Activated CD4-positive, CD25-positive, alpha-beta regulatory T cell treated with anti-CD3 and anti-CD28 coated beads, Interleukin-2, amount 50 U/mL, for 72 hours (primary cell): ENCODE measurements at places on chromosomes 3 and 15.

DNA sequence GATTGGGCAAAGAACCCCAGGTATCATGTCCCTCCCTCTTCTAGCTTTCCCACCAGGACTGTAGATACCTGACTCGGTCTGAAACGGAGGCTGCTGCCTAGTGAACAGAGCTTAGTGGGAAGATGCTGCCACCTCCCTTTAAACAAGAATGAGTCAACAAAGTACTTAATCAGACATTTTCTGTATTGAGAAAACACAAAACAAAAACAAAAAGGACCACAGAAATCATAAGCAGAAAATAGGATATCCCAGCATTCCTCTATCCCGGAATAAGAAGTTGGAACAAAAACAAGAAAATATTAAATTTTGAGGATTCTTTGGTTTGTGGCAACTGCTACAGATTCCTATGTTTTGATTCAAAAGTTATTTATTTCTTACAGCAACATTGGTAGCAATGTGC, 51.7 kb upstream of the COL8A1 start:
- no peak for DNase-seq

- DNase-seq = no peak
Observed at GRCh38 chr3:87309601-87310000, 33.2 kb upstream of the POU1F1 start.

GRCh38 chr3:58285334-58285733, 20.7 kb upstream of the RPP14 start:
- DNase-seq = no peak

GRCh38 chr15:26504009-26504408, 268.9 kb downstream of the GABRB3 start:
- no peak for DNase-seq

DNA sequence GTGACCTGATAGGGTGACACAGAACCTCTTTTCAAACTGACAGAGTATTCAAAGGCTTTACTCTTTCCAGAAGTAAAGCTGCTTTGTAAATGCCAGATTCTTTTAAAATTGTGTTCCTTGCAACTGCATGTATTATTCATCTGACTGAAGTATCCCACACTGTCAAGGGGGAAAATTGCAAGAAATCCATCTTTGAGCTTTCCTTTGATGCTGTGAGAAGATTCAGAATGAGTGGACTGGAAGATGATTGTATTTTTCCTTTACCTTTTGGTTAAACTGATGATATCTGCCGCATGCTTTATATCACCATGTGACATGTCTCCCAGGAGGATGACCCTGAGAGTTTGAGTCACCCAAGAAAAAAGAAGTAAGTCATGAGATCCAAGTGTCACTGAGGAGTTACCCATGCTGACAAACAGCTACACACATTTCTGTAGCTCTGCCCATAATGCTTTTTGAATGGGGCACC, 250.8 kb upstream of the CBLB start:
- DNase-seq = no peak

DNA sequence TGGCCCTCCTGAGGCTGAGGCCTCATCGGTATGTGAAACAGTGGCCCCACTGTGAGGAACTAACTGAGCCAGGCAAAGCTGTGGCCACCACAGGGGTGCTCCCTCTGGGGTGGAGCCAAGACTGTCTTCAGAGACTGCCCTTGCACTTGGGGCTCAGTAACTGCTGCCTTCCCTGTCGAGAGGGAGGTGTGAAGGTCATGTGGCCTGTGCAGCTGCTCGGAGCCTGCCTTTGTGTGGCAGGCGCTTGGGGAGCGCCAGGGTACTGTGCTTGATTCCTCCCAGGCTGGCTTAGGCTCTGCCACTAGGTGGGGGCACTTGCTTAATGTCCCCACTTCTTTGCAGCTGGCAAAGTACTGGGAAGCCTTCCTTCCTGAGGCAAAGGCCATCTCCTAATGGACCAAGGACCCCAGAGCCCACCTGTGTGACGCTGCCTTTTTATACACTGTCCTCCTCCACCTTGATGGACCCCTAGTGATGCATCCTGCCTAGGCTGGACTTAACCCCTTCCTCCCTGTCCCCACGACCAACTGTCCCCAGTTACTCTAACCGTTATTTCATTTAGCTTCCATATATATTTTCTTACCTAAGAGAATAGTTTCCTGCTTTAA, 14.2 kb upstream of the SNX22 start:
- DNase-seq = no peak

GRCh38 chr3:64388886-64389285, 163.6 kb upstream of the PRICKLE2 start:
- DNase-seq = no peak

DNA sequence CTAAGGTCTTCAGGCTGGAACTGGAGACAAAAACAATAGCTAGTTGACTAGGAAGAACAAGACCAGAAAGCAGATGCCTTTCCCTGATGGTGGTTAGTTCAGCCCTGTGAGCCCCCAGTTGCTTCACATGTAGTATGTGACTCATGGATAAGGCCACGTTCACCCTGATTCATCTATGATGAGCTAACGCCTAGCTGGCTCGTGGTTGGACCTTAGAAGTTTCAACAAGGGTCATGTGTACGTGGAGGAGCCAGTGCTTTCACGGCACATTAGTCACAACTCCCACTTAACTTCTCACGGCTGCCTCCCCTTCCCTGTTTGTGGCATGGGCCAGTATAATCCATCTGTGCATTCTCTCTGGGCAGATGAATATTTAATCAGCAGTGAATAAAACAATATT, 20.6 kb downstream of the COL8A1 start:
- no peak for DNase-seq

GRCh38 chr3:48082580-48083184, 66.5 kb upstream of the MAP4 start:
- no peak for DNase-seq

GRCh38 chr15:58558777-58559176, 127.0 kb downstream of the LIPC start:
- DNase-seq = no peak

DNA sequence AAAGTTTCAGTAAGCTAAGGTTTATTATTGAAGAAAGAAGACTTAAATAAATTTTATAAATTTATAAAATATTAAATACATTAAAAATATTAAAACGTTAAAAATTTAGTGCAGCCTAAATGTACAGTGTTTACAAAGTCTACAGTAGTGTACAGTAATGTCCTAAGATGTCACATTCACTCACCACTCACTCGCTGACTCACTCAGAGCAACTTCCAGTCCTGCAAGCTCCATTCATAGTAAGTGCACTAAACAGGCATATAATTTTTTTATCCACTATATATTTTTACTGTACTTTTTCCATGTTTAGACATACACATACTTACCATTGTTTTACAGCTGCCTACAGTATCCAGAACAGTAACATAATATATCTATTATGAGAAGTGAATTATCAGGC, 51.5 kb downstream of the TJP1 start:
- DNase-seq = no peak

- DNase-seq = no peak
Observed at GRCh38 chr3:147428754-147429153, 19.6 kb downstream of the ZIC1 start.

GRCh38 chr15:68512598-68512997, 66.2 kb upstream of the CORO2B start:
- no peak for DNase-seq

DNA sequence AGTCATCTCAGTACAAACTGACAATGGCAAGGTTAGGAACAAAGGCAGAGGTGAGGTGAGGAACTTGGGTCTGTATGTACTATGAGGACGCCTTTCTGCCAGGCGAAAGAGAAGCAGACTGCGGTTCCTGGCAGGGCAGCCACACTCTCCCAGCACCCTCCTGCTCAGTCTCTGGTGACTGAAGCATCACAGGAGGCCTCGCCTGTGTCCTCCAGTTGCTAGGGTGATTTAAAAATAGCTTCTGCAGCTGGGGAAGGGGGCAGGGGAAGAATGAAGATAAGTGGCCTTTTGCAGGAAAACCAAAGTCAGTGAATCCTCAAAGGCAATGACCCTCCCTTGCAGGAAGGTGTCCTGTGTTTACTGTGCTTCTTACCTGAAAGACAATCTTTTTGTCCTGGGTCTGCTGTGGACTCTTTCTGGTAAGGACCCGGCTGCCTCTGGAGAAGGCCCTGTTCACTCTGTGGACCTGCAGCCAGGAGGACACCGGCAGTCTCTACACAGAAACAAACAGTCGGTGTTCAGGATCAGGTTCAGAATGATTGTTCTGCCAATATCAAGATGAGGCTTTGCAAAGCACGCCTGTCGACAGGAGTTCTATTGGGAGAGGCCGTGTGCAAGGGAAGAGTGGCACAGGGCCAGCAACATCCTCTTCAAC, 65.7 kb upstream of the DGKG start:
- DNase-seq = no peak

DNA sequence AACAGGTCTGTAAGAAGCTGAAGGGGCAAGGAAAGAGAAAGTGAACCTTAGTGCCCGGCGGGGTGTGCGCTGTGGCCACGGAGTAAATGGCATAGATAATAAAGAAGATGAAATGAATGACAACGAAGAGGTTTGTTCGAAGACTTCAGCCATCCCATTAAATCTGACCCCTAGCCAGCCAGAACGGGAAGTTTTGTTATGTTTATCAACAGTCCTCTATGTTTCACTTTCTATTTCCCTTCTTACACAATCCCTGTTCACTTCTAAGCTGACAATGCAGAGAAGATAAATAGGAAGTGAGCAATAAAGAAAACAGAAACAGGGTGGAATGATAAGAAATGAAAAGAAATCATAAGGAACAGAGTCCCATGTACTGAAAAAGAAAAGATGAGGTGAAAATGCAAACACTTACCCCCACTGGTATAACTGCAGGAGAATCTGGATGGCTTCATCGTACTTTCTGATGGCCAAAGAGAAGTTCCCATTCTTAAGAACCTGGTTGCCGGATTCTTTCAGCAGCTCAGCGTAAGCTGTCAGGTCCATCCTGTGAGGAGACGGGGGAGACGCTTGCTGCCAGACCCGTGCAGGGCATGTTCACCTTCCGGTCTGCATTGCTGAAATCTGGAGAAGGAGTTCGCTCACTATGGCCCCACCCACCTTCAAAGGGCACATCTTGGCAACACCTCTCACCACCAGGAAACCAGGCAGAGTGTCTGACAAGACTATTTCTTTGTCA, 36.8 kb downstream of the TRANK1 start:
- DNase-seq = peak; percentile 58

GRCh38 chr3:60386306-60386705, 864.9 kb downstream of the FHIT start:
- no peak for DNase-seq

DNA sequence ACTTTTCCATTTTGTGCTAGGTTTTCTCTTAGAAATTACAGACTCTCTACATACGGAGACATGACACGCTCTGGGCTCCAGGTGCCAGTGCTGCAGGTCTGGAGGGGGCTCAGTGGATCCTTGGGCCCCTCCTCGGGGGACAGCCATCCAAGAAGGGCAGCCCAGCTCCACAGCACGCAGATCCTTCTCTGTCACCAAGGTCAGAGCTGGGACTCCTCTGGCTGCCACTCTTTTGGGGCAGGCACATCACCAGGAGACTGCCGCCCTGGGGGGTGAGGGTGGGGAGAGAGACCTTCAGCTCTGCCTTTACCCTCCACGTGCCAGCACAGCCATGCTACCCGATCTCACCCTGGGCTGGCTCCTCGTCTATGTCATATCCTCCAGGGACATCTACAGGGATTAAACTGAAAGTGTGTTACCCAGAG, 65.6 kb downstream of the ATP10A start:
- no peak for DNase-seq

- no peak for DNase-seq
Observed at GRCh38 chr15:98580572-98580971, 67.8 kb upstream of the IGF1R start.

DNA sequence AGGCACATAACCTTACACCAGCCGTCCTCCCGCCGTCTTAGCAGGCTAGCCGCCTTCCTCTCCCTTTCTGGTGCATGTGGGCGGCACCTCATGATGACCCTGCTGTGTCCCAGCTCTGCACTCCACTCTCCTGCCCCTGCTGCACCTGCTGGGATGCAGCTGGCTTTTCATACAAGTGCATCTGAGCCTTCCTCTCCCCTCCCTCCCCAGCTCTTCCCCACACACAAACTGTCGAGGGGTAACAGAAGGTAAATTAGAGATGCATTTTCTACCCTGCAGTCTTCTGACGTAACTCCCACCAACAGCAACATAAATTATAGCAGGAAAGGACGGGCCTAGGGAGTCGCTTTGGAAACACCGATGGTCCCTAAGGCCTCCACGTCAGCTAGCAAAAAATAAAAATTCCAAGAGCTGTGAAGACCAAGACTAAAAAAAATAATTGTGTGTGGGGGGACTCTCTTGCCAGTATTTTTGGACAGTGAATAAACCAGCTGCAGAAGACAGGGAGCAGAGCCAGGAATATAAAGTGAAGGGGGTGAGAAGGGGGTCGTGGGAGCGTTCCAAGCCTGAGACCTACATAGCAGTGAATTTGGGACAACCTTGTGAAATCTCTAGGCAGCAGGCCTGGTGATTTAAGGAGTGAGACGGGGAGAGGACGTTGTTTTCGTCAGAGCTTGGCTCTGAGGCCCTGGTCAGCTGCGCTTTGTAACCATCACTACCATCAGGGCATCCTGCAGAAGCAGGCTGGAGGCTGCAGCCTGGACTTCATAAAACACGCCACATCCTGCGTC, 216.2 kb downstream of the ADAMTS17 start:
- DNase-seq = no peak

GRCh38 chr3:143676021-143676420, 172.2 kb downstream of the SLC9A9 start:
- no peak for DNase-seq

GRCh38 chr15:71013446-71013845, 101.8 kb upstream of the THSD4 start:
- no peak for DNase-seq

DNA sequence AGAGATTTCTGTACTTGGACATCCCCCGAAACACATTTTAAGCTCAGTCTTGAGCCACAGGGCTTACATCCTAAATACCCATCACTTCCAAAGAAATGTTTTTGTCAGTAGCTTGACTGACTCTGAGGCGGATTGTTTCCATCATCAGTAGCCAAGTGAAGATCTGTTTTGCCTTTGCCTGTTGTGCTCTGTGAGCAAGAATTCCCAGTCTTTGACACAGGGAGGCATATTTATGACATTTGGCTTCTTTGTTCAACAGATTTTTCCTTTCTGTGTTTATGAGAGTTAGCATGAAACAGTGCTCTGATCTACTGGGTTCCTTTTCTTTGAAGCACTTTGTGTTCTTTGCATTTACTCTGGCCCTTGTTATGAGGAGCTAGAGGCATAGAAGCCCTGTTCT, 132.1 kb upstream of the CDIN1 start:
- DNase-seq = no peak

- no peak for DNase-seq
Observed at GRCh38 chr15:100890051-100890720, 10.6 kb downstream of the ALDH1A3 start.

DNA sequence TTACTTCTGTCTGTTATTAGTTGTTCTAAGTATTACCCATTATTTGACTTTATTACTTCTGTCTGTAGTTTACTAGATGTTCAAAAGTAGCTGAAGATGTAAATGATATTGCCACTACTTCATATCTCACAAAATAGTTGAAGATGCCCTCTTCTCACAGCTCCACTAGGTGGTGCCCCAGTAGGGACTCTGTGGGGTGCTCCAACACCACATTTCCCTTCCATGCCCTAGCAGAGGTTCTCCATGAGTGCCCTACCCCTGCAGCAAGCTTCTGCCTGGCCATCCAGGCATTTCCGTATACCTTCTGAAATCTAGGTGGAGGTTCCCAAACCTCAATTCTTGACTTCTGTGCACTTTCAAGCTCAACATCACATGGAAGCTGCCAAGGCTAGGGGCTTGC, 80.8 kb downstream of the KCNH8 start:
- no peak for DNase-seq

GRCh38 chr3:113508966-113509365, 6.0 kb downstream of the SPICE1 start:
- DNase-seq = no peak
